ENCODE measurements at places on chromosomes 3 and 15. TPM values are rescaled to one million over a fixed set of nuclear protein-coding genes. Genes with fewer than 3 reads are reported as not detected.

The IQCH gene
- total RNA-seq, result 42.2 TPM

The LIPC gene
- total RNA-seq, result not detected

The GHRL gene
- 0.50 TPM for total RNA-seq

The ZNF501 gene
- total RNA-seq, result 12.3 TPM

The AQP9 gene
- total RNA-seq, result not detected

GRCh38 chr3:74561881-74562280 lies 52.6 kb downstream of the CNTN3 start:
- no peaks in the 10 kb centered on the region for H3K27me3 ChIP-seq
- H3K4me3 ChIP-seq, result no peak overlapping the region
- no peaks in the 10 kb centered on the region for H3K36me3 ChIP-seq
- no peak for DNase-seq

GRCh38 chr3:108088697-108089096 lies 2.1 kb downstream of the CD47 start:
- H3K36me3 ChIP-seq, result no peaks in the 10 kb centered on the region
- DNase-seq, result no peak
- H3K4me1 ChIP-seq, result peaks cover 8% of the 10 kb centered on the region
- no peak overlapping the region for H3K4me3 ChIP-seq

DNA sequence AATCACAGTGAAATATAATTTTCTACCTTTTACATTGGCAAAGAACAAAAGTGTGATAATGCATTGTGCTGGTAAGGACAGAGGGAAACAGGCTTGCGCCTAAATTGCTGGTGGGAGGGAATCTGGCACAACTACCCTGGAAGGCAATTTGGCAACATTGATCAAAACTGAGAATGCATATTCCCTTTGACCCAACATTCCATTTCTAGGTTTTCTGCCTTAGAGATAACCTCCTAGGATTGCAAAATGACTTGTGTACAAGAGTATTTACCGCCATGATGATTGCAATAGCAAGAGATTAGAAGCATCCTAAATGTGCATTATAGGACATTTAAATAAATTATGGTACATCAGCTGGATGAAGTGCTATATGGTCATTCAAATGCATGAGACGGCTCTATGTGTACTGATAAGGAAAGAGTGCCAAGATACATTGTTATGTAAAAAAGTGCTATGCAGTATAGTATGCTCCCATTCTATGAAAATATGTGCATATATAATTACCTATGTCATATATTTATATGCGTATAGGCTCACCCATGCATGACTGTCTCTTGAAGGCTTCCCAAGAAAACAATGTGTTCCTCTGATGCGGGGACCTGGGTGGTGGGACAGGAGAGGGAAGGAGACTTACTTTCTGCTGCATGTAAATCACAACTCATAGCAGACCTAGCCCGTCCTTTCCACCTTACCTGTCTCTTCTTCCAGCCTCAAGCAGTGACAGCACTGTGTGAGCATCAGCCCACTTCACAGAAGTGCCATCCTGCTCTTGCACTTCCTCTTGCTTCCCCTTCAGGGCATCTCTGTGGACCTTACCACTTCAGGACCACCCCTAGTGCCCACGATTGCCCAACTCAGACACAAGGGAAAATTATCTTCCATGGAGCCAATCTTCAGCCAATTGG lies 249.9 kb upstream of the TLE3 start:
- no peak overlapping the region for H3K27ac ChIP-seq
- H3K36me3 ChIP-seq, result no peaks in the 10 kb centered on the region
- no peaks in the 10 kb centered on the region for H3K4me1 ChIP-seq
